ENCODE measurements at places on chromosomes 5 and 9.

GRCh38 chr9:117151716-117152115 lies 263.1 kb downstream of the ASTN2 start:
- no peak for DNase-seq

- DNase-seq: no peak
Observed at GRCh38 chr5:95087816-95088317, 197.0 kb downstream of the MCTP1 start.

DNA sequence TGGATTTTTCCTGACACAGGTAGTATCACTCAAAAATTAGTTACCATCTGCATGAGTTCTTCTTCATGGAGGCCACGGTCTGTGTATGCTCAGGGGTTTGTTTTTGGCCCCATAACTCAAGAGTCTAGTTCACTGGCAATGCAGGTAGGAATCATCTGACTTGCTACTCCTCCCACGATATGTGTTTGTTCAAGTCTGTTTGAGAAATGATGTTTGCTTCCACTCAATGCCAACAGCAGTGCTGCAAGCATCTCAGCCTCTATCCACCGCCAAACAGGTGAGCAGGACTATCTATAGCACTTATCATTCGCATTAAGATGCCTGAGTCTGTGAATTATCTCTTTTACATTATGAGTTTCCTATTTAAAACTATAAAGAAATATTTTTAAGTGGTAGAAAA lies 264.8 kb upstream of the PTGER4 start:
- no peak for DNase-seq

GRCh38 chr9:113913426-113914195 lies 37.5 kb downstream of the ZNF618 start:
- no peak for DNase-seq

DNA sequence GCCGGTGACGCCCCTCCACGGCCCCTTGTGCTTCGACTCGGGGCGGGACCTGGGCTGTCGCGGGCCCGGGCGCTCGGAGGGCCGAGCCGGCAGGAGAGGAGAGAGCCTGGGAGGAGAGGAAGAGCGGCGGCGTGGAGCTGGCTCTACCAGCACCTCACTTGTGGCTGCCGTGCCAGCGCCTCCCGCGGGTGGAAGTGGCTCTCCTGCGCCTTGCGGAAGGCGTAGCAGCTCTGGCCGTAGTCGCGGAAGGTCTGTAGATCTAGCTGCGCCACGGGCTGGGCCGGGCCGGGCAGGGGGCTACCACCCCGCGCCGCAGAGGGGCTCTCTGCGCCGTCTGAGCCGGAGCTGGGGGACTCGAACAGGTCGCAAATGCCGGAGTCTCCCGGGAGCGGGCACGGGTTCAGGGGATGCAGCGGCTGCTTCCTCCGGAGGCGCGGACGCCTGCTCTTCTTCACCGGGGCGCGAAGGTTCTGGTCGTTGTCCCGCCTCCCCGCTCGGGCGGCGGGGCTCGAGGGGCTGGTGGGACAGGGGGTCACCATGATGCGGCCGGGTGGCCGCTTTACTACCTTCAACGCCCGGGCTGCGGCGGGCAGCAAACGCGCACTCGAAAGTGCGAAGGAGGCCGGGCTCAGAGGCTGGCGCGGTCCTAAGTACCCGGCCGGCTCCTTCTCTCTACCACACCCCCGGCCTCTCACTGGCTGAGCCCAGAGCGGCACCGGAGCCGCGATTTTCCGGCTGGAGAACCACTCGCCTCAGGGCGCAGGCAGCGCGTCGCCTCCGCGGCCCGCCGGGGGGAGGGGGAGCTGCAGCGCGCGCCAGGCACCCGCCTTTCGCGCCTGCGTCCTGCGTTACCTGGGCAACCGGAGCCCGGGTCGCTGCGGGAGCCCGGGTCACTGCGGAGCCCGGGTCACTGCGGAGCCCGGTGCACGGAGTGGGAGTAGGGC lies at the start of gene CCNO:
Gene CCNO, minus strand, starts transcription at position 624 of the 944 bp plus-strand sequence. Its CDS starts 85 bp downstream, at position 539.
- DNase-seq: peak; percentile 36

DNA sequence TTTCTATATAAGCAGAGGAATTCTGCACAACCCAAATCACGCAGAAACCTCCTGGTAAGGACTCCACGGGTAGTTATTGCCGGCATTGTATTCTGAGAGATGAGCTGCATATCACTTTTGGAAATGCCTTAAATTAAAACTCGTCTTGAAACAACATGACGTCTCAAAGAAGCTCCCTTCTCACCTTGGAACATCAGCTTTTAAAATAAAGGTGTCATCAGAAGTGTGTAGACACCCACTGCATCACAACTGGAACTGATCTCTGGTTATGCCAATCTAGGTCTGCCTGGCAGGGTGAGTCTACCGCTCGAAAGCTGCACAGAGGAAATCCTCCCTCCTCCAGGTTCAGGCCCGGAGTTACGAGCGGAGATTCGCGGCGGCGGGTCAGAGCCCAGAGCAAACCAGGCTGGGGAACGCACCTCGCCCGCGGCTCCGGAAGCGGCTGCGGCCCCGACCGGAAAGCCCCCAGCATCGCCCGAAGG lies 974 bp upstream of the SLC12A2 start:
- DNase-seq: no peak

- no peak for DNase-seq
Observed at GRCh38 chr5:95975703-95976102, 14.1 kb upstream of the ELL2 start.

- DNase-seq: no peak
Observed at GRCh38 chr5:757931-758697, 26.4 kb downstream of the ZDHHC11B start.

GRCh38 chr5:30933599-30933998 lies 259.9 kb upstream of the CDH6 start:
- no peak for DNase-seq

GRCh38 chr5:56360816-56361215 lies 127.7 kb upstream of the ANKRD55 start:
- DNase-seq: no peak

- no peak for DNase-seq
Observed at GRCh38 chr5:154761046-154761736, 6.0 kb downstream of the LARP1 start.

DNA sequence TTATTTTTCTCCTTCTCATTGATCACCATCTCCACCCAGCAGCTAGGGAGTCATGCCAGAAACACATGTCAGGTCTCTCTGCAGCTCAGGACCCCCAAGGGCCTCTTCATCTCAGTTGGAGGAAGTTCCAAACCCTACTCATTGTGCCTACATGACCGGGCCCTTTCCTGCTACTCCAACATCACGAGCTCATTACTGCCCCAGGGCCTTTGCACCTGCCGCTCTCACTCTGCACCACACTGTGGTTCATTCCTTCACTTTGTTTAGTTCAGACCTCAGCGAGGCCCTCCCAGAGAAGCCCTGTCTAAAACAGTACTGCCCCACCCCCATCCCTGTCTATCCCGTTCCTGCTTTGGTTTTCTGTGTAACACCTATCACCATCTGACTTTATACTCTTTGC lies 22.1 kb upstream of the AKNA start:
- no peak for DNase-seq

DNA sequence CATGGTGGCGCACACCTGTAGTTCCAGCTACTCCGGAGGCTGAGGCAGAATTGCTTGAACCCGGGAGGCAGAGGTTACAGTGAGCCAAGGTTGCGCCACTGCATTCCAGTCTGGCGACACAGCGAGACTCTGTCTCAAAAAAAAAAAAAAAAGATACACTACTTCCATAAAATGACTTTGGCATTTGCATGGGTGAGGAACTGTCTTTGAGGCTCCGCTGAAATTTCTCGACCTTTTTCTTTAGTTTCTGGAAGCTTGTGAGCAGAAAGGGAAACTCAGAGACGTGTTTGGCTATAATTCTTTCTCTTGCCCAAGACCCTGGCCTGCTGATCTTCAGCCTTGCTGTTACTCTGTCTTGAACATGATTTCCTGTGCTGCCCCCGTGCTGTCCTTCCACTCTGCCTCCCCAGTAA lies 37.3 kb downstream of the SPIN1 start:
- DNase-seq: no peak

DNA sequence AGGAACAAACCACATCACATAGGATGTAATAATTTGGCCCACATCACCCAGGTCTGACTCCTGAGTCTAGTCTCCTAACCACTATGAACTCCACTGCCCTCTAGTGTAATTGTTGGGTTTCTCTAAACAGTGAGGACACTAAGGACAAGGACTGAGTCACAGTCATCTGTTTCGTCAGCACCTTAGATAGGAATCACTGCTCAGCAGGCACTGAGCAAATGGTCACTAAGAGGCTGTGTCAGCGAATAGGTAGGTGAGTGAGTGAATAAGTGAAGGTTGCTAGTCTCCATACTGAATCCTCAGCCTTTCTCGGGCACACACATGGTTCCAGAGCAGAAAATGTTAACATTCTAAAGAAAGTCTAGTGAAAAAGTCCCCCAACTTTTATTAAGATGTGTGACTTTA lies 278.6 kb downstream of the SPOCK1 start:
- DNase-seq: no peak

- DNase-seq: no peak
Observed at GRCh38 chr5:133792655-133793054, 175.8 kb downstream of the C5orf15 start.

- DNase-seq: no peak
Observed at GRCh38 chr9:13047827-13048587, 231.5 kb downstream of the MPDZ start.

- no peak for DNase-seq
Observed at GRCh38 chr9:36603006-36603405, 30.3 kb downstream of the MELK start.

- no peak for DNase-seq
Observed at GRCh38 chr9:85949586-85950335, 8.8 kb downstream of the NAA35 start.

DNA sequence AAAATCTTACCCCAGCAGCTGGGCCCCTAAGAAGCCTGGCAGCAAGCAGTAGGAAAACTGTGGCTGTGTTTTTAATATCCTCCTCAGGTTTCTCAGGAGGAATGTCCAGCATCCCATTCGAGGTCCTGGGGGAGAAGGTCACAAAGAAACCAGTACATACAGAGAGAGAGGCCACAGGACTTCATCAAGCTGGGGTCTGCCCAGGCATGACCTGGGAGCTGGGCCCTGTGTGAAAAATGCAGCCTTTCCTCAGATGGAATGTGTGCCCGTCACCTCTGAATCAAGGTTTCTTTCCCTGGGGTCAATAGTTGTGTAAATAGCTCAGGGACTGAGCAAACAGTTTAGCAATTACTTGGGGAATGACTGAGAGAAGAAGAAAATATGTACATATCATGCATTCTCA lies 33.9 kb upstream of the RAD23B start:
- DNase-seq: no peak

GRCh38 chr5:144210655-144211054 lies 40.0 kb downstream of the KCTD16 start:
- DNase-seq: no peak

GRCh38 chr9:37350486-37351190 lies 71.9 kb upstream of the GRHPR start:
- DNase-seq: no peak

GRCh38 chr5:150000990-150001659 lies 586 bp downstream of the HMGXB3 start:
- no peak for DNase-seq

- DNase-seq: no peak
Observed at GRCh38 chr9:73095425-73095824, 56.2 kb upstream of the ANXA1 start.

DNA sequence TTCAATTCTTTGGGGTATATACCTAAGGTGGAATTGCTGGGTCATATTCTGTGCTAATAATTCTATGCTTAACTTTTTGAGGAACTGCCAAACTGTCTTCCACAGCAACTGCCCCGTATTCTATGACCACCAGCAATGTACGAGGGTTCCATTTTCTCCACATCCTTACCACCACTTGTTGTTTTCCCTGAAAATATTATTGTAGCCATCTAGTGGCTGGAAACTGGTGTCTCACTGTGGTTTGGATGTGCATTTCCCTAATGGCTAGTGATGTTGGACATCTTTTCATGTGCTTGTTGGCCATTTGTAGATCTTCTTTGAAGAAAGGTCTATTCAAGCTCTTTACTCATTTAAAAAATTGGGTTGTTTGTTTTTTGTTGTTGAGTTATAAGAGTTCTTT lies 30.7 kb downstream of the MSX2 start:
- no peak for DNase-seq

DNA sequence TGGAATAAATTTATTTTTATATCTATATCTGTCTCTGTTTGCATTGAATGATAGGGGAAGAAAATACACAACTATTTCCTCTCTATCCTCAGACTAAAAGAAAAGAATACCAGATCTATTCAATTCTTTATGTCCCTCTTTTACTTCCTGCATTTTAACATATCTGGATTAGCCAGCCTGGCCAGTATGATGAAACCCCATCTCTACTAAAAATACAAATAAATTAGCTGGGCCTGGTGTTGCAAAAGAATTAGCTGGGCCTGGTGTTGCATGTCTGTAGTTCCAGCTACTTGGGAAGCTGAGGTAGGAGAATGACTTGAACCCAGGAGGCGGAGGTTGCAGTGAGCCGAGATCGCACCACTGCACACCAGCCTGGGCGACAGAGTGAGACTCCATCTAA lies 182.0 kb downstream of the LURAP1L start:
- no peak for DNase-seq

GRCh38 chr9:105438141-105438806 lies 9.6 kb upstream of the FSD1L start:
- DNase-seq: no peak

- DNase-seq: no peak
Observed at GRCh38 chr9:33153666-33154065, 13.5 kb downstream of the B4GALT1 start.

- no peak for DNase-seq
Observed at GRCh38 chr9:17750269-17750668, 171.4 kb downstream of the SH3GL2 start.

DNA sequence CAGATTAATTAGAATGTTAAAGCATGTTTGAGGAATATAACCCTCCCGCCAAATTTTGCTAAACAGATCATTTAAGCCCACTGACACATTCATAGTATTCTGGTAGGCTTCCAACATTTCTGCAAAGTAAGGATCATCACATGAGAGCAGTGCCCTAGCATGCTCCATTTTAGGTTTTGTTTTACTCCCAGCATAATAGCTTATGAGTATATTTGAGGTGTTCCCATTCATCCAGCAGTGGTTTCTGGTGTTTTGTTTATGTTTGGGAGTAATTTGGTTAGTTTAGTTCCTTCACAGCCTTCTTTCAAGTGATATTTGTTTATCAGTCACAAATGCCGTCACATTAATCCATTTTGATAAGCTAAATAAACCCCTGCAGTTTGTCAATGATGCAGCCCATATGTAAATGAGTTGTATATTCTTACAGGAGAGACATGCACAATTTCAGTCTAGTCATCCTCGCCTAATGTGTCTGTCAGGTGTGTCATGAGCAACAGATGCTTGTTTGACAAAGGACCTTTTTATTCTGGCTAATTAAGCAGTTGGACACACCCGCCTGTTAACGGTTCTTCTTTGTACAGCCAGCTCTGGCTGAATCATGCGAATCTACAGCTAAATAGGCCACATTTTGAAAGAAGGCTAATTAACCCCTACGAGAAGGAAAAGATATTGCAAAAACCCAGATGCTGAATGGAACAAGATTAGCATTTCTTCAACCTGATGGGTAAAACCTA lies 124.4 kb downstream of the RFX3 start:
- DNase-seq: no peak

- DNase-seq: no peak
Observed at GRCh38 chr5:51279983-51280706, 103.1 kb upstream of the ISL1 start.

Data from central memory CD8-positive, alpha-beta T cell (primary cell).